Activated T-cell treated with anti-CD3 and anti-CD28 coated beads, Interleukin-2, amount 50 U/mL, for 72 hours (primary cell): ENCODE measurements at places on chromosomes 7 and 10.
A peak's percentile ranks its signal among the peaks of the same experiment; 100 is the strongest.

GRCh38 chr10:2914741-2915140 lies 152.6 kb upstream of the PFKP start:
- DNase-seq = no peak

- DNase-seq = peak; percentile 35
Observed at GRCh38 chr10:79316671-79317431, 30.4 kb upstream of the PPIF start.

- no peak for DNase-seq
Observed at GRCh38 chr10:88984525-88984924, 6.1 kb upstream of the FAS start.

- DNase-seq = no peak
Observed at GRCh38 chr10:33363106-33363505, 28.6 kb upstream of the NRP1 start.

DNA sequence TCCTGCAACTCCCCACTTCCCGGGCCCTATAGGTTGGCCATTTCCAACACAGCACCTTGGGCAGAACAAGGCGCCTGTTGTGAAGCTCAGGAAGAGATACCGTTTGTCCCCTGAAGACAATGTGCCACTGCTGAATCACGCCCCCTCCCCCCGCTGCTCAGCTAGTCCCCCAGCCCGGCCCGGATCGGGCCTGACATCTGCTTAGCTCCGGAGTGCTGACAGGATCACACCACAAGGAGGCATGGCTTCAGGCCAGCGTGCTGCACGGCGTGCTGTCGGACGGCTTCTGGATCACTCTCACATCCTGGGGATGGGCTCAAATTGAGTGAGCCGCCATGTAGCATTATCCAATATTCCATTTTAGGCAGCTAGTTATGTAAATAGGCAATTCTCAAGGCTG lies 62.1 kb upstream of the EFCAB10 start:
- no peak for DNase-seq

DNA sequence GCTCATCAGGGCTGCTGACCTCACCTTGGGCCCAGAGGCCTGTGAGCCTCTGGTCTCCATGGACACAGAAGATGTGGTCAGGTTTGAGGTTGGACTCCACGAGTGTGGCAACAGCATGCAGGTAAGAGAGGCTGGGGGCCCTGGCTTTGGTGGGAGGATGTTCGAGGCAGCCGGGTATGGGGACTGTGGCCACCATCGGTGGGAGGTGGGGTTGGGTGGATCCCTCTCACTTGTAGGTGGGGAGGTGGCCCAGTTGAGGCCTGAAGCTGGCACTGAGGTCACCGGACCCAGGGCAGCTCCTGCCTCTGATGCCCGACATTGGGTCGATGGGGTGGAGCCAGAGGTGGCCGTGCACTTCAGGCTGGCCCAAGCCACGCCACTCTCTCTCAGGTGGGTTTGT lies 406 bp downstream of the ZP3 start:
- DNase-seq = no peak

DNA sequence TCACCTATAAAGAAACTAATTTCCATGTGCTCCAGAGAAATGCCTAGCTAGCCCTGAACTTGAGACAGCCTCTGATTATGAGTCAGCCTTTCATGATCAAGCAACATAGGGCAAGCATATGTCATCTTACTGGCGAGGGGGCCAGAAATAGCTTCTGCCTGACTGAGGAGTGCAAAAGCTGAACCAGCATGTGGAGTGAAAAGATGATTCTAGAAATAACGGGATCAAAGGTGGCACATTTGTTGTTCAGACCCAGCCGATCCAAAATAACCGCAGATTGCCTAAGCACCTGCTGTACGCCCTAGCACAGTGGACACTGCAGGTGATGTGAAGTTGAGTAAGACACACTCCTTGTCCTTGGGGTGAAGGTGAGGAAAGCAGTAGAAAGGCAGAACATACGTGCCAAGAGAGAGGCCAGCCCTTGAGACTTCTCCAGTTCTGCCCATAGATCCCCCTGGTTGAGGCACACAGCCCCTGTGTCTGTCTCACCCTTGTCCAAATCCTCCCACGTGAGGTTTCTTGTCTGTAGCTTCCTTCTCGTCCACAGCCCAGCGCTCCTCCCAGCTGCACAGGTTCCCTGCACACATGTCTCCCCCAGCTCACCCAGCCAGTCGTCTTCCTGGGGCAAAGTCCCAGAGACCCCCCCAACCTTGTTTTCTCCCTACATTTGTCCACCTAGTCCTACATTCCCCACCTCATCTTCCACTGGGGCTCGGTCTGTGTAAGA lies 2.8 kb upstream of the BCL7B start:
- DNase-seq = peak; percentile 29

DNA sequence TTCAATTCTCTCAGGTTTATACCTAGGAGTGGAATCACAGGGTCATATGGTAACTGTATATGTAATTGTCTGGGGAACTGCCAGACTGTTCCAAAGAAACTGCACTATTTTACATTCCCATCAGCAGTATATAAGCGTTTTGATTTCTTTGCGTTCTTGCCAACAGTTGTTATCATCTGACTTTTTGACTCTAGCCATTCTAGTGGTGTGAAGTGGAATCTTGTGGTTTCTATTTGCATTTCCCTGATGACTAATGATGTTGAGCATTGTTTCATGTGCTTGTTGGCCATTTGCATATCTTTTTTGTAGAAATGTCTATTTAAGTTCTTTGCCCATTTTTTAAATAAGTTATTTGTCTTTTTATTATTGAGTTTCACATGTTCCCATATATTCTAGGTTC lies 44.3 kb upstream of the ZC3HAV1 start:
- no peak for DNase-seq

DNA sequence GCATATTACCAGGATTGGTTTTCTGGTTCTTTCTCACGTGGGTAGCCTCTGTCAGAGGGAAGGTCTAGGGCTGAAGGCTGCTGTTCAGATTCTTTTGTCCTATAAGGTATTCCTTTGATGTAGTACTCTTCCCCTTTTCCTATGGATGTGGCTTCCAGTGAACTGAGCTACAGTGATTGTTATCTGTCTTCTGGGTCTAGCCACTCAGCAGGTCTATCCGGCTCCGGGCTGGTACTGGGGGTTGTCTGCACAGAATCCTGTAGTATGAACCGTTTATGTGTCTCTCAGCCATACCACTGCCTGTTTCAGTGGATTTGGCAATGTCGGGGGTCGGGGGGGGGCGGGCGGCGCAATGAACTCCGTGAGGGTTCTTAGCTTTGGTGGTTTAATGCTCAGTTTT lies 84.5 kb upstream of the C10orf90 start:
- DNase-seq = no peak

DNA sequence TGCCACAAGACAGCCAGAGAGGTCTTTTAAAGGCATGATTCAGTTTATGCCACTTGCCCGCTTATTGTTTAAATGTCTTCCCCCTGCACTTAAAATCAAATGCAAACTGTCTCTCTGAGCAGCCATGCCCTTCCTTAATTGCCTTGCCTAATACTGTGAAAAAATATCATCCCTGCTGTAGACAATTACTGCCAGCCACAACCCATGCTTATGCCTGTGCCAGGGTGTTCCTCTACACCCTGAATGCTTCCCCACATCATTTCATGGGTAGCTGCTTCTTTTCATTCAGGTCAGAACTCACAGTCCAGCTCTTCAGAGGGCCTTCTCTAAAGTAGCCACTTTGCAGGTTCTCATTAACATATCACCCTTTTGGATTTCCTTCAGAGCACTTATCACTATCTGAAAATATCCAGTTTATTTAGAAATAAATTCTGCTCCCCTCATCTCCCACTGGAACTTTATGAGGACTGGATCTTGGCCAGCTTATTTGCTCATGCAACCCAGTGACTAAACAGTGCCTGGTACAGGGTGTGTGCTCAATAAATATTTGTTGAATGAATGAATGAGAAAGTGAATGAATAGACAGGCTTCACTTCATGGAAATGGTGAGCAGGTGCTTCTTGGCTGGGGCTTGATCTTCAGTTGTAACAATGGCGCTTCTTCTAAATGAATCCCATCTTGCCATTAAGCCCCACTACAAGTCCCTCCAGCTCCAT lies 162.4 kb upstream of the MDFIC start:
- DNase-seq = no peak

DNA sequence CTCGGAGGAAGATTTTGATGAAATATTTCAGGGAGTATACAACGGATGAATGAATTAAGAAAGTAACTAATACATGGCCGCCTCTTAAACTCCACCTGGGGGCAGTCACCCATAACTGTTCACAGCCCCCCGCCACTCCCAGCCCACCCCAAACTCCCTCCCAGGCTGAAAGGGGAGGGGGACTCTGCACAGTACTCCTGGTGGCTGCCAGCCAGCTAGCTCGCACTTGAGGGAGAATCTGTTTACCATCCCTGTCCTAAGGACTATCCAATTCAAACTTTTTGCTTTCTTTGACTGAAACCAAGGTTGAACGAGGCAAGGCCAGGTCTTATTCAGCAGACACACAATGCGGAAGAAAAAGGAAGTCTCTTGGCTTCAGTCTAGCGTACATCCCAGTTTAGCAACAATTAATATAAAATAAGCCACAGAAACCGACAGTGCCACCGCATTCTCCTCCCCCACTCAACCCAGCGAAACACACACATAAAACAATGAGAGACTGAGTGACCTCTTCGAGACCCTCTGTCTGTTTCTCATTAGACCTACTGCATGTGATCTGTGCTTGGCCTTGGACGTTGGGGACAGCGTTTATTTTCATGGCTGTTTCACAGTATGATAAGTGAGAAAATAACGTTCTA lies 219.5 kb downstream of the GLI3 start:
- no peak for DNase-seq

GRCh38 chr7:54813398-54813797 lies 54.4 kb upstream of the SEC61G start:
- DNase-seq = no peak

GRCh38 chr10:113960617-113961181 lies 83.0 kb upstream of the ADRB1 start:
- peak; percentile 17 for DNase-seq

DNA sequence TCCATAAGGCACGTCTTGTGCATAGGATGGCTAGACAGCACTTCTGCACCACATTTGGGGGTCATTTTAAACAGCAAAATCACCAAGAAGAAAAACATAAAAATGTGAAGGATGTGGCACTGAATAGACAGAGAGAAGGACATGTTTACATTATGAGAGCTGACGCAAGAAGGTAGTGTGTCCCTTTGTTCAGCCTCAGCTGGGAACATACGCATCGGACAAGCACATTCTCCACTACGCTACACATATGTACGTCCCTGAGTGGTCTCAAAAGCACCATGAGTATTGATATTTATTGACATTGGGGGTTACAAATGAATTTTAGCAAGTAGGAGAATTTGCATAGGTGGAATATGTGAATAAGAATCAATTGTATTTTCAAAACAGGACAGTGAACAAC lies 20.2 kb downstream of the DDC start:
- DNase-seq = no peak
